IPS DF 19.7 (cell line): ENCODE measurements at places on chromosomes 11 and 22.

- DNase-seq: no peak
These were observed 43.4 kb upstream of the TMPRSS4 start for GRCh38 chr11:118033443-118033842.

GRCh38 chr11:75563978-75564552, 2.0 kb downstream of the SERPINH1 start:
- DNase-seq: no peak

DNA sequence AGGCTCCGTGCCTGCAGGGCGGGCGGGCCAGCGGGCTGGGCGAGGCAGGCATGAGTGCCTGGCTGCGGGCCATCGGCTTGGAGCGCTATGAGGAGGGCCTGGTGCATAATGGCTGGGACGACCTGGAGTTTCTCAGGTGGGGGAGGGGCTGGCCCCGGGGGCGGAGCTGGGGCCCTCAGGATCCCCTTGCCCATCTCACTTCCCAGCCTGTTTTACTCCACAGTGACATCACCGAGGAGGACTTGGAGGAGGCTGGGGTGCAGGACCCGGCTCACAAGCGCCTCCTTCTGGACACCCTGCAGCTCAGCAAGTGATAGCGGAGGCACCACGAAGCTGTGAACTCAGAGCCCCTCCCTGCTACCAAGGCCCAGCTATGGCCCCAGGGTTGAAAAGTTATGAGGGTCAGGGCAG, 5.9 kb downstream of the PHOX2A start:
- peak; percentile 84 for DNase-seq

- DNase-seq: no peak
These were observed 432.2 kb downstream of the RAB38 start for GRCh38 chr11:87743007-87743406.

DNA sequence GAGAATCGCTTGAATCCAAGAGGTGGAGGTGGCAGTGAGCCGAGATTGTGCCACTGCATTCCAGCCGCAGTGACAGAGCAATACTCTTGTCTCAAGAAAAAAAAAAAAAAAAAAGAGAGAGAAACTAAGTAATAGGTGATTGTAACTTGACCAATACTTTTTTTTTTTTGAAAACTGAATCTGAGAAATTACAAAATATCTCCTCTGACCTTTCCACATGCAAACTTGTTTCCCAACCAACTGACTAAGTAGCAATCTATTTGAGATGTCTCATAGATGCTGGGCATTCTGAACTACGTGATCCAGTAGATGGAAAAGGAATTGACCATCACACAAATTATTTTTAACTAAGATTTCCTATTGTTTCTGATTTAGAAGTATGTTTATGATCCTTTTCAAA, 407.3 kb upstream of the CHORDC1 start:
- DNase-seq: no peak

- no peak for DNase-seq
These were observed 7.6 kb upstream of the RBFOX2 start for GRCh38 chr22:36036167-36036624.

DNA sequence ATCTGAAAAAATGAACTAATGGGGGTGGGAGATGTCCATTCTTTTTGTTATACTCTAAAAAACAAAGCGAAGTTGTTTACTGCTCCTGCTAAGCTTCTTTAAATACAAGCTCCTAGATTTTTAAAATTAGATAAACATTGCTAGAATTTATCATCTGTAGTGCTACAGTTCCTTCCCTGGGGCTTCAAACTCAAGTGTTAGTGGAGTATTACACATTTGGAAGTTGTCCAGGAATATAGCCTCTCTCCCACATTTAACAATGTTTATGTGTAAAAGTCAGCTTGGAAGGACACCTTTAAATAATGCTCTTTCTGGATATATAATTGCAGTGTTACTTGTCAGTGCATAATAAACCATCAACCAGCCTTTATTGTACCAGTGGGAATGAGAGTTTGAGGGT, 155.5 kb downstream of the SPON1 start:
- no peak for DNase-seq

- no peak for DNase-seq
These were observed 199.0 kb downstream of the SOX6 start for GRCh38 chr11:16157327-16157726.

GRCh38 chr22:19793661-19794310, 33.2 kb downstream of the TBX1 start:
- DNase-seq: no peak

- no peak for DNase-seq
These were observed 23.4 kb upstream of the CLDN5 start for GRCh38 chr22:19547620-19548019.

GRCh38 chr11:114060392-114061047, 1.0 kb downstream of the ZBTB16 start:
- DNase-seq: no peak

DNA sequence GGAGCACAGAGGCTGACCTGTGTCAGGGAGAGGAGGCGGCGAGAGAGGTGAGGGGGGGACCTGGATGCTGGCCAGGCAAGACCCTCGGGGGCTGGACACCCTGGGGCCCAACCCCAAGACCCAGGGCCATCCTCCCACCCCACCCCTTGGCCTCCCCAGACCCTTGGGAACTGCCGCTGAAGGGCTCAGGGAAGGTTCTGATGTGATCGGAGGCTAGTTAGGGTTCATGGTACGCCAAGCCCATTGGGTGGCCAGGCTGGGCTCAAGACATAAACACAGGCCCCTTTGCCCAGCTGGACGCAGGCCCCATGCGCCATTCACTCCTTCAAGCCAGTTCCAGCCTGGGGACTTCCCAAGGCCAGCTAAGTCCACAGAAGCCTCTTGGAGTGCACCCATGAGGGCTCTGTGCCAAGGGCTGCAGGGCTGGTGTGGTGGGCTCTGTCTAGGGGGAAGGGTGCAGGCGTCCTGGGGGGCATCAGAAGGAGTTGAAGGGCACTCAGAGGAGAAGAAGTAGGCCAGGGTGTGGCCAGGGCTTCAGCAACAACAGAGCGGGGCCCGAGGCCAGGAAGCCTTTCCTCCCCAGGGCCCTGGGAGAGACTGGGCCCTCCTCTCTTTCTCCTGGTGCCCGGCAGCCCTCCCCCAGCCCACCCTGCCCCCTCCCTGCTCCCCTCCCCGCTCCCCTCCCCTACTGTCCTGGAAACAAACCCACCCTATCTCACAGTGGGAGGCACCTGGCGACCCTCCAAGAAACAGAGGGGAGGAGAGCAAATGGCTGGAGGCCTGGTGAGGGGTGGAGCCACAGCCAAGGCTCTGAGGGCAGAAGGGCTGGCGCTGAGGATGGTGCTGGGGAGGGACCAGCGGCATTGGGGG, 12.9 kb downstream of the TSPAN32 start:
- no peak for DNase-seq

GRCh38 chr11:102807921-102808320, 10.0 kb upstream of the MMP1 start:
- DNase-seq: peak; percentile 81

GRCh38 chr11:67073908-67074307, 17.3 kb downstream of the RHOD start:
- DNase-seq: no peak

- DNase-seq: no peak
These were observed 1.1 kb upstream of the AP2A2 start for GRCh38 chr11:924406-925157.

- no peak for DNase-seq
These were observed 8.8 kb downstream of the ZW10 start for GRCh38 chr11:113764527-113765219.

DNA sequence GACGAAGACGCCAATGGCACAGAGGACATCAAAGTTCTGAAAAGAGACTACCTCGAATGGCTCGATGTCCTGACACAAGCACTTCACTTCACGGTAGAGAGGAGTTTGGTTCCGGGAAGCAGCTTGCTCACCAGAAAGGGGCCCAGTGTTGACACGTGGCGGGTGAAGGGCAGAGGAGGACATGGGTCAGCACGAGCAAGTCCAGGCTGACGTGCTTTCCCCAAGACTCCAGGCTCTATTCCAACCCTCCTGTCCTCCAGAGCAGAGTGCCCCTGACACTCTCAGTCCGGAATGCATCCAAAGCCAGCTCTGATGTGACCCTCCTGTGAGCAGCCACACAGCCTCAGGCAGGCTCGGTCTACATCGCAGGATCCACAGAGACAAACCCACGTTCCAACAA, 77.5 kb upstream of the BID start:
- no peak for DNase-seq

DNA sequence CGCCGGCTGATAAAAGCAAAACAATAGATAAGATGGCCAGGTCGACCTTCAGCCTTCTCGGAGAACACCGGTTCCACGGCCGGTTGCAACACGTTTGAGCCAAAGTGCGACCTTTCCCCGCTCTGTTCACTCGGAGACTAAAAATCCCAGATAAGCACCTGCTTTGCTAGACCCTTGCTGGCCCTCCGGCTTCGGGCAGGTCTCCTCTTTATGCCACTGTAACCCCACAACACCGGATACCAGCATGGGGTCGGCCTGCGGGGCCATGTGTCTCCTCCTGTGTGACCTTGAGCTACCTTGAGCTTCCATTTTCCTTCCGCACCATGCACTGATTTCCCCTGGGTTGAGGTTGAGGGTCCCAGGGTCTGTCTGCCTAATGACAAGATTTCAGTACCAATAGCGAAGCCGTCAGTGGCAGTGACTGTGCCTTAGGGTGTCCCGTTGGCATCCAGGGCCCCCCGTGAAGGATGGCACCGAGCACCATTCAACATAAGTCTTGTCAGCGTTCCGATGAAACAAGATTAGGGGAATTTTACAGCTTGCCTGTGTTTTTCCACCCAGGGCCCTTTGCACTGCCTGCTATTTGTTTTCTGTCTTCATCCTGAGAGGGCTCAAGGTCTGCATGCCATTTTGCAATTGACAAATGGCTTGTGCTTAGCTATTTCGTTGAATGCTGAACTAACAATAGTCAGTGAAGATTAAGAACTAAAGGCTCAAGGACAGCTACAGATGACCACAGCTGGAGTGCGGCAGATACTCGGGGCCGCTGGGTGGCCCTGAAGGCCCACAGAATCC, 118.6 kb downstream of the KCNQ1 start:
- no peak for DNase-seq

DNA sequence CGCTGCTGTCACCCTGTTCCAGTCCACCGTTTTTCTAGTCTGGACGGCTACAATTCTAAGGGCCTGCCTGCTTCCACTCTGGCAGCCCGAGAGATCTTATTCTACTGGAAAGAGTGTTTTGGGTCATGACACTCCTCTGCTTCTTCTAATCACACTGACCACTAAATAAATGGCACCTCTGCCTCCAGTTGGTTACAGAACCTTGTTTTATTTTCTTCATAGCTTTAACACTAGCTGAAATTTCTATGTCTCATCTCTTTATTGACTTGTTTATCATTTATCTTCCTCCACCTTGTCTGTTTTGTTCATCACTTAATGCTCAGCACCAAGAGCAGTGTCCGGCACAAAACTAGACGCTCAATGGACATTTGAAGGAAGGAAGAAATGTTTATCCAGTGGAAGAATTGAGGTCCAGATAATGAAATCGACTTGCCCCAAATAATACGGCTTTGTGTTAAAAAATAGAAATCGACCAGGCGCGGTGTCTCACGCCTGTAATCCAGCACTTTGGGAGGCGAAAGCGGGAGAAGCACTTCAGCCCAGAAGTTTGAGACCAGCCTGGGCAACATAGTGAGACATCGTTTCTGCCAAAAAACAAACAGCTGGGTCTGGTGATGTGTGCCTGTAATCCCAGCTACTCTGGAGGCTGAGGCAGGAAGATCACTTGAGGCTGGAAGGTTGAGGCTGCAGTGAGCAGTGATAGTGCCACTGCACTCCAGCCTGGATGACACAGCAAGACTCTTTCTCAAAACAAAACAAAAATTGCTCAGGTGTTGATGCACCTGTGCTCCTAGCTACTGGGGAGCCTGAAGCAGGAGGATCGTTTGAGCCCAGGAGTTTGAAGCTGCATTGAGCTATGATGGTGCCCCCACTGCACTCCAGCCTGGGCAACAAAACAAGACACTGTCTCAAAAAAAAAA, 693 bp upstream of the PRR14L start:
- no peak for DNase-seq
